M059J (cell line): ENCODE measurements at places on chromosomes 1 and 21. TPM values are rescaled to one million over a fixed set of nuclear protein-coding genes. Genes with fewer than 3 reads are reported as not detected.

RGSL1 gene
- not detected in 2 replicates for total RNA-seq

SDC3 gene
- 17.1 and 49.2 TPM in 2 replicates for total RNA-seq

GRCh38 chr1:172699111-172699510 lies 40.2 kb downstream of the FASLG start:
- peak; percentile 85 for DNase-seq

DNA sequence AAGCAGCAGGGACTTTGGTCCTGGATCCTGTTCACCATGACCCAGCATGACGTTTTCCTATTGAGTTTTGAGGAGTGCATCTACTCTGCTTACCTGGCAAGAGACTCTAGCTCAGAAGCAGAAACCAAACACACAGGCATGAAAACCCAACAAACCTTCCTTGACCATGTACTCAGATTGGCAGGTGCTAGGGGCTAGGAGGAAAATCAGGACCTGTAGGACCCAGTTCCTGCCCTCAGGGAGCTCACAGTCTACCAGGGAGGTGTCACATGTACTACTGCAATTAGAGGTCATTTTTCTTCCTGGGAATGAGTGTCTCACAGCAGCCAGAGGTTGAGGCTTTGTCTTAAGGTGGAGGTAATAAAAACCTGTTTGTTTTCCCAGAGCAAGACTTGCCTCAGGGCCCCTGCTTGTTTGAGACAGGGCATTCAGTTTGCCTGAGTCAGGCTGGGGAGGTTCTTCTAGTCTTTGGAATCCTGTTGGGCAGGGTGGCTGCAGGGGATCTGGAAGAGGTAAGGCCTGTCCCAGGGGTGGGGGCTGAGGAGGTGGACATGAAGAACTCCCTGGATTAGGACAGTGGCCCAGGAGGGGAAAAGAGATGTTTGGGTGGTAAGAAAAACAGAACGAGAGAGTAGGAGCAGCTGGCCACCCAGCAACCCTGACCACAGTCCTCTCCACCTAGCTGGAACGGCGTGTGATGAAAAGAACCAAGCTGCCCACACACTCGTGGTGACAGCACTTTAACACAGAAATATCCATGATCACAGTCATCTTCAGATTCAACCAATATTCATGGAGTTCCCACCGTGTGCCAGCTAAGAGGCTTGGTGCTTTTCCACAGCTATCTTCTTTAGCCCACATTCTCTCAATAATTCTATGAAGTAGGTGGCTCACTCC lies 30.8 kb downstream of the IER5 start:
- peak; percentile 98 for DNase-seq
